Fibroblast of skin of scalp (primary cell): ENCODE measurements at places on chromosomes 1 and 21.
A peak's percentile ranks its signal among the peaks of the same experiment; 100 is the strongest.

DNA sequence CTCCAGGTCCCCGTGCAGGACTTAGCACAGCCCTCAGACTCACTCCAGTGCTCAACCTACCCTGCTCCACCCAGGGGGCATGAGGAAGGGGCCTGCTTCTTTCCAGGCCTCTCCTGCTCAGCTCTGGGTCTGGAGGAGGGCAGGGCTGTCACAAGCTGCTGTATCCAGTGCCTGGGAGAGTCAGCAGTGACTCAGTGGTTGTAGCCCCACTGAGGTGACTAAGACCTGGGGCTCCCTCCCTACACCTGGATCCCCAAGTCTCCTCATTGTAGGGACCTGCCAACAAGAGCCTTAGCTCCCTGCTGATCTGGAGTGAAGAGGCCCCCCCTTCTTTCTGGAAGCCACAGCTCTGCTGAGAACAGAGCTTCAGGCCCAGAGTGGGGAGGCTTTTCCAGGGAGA is 36.1 kb upstream of the FAM131C start:
- no peak for DNase-seq

- DNase-seq: no peak
These were observed 11.4 kb upstream of the KLHL12 start for GRCh38 chr1:202938287-202938925.

DNA sequence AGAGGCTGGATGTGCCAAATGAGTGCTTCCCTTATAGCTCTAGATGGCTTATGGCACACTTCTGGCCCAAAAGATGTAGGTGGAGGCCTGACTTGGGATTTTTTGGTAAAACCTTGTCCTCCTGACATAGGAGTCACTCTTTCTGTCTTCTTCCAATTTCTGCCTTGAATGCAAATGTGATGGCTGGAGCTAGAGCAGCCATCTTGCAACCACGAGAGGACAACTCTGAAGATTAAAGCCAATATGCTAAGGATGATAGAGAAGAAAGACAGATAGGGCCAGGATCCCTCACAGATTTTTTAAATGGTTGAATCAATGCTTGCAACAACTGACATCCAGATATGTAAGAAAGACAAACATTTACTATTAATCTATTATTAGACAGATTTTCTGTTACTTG is 8.5 kb upstream of the GPR137B start:
- DNase-seq: no peak

- DNase-seq: no peak
These were observed 8.9 kb downstream of the FAM229A start for GRCh38 chr1:32353431-32353830.

DNA sequence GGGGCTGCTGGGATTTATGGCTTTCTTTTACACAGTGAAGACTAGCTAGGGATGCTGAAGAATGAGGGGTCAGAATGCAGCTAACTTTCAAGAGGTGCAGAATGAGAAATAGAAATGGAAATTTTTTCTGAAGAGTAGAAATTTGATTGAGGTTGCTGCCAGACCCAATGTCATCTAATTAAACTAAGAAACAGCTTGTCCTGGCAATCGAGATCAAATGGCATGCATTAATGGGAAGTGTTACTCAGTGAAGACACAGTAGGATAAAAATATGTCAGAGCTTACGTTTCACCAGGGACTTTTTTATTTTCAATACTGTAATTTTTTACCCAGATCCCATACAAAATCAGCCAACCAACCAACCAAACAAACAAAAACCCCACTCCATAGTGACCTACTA is 306.0 kb downstream of the GRIK1 start:
- DNase-seq: no peak

DNA sequence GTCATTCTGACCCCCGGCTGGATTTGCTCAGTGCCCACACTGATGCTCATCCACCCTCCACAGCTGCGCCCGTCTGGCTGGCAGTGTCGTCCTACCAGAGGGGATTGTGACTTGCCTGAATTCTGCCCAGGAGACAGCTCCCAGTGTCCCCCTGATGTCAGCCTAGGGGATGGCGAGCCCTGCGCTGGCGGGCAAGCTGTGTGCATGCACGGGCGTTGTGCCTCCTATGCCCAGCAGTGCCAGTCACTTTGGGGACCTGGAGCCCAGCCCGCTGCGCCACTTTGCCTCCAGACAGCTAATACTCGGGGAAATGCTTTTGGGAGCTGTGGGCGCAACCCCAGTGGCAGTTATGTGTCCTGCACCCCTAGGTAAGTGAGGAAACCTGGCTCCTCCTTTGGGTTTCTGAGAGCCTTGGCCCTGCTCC is 5.7 kb upstream of the EFNA4 start:
- no peak for DNase-seq

- no peak for DNase-seq
These were observed 9.1 kb downstream of the C1orf226 start for GRCh38 chr1:162390396-162391185.

- no peak for DNase-seq
These were observed 37.0 kb upstream of the MPC2 start for GRCh38 chr1:167973832-167974231.

DNA sequence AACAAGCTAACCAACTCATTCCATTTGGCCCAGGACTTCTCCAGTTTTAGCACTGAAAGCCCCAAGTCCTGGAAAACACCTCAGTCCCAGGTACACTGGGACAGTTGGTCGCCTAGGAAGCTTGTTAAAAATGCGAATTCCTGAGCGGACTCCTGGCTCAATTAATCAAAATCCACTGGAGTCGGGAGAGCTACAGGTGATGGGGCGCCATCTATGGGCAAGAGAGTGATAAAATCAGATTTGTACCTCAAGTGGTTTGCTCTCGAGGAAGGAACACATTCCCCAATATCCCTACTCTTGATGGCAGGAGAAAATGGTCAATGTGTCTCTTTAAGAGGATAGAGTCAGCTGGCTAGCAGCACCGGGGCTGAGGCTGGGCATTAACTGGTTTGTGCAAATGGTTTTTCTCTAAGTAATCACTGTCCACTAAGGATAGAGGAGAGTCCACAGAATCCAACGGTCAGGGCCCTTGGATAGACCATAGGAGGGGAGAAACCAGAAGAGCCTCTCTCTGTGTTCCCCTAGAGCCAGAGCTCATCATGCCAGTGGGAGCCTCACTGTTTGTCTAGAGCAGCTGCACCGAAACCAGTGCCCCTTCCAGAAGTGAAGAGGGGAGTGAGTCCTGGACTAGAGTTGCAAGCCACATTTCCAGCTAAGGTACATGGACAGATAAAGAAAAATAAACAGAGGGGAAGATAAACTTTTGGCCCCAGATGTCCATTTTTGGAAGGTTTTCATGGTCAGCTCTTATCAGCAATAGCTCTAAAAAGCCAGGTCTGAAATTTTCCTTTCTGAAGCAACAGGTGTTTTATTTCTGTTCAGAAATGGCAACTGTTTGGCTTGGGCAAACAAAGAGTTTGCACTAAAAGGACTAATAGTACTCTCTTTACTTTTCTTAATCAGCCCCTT is 148.5 kb downstream of the TENT5C start:
- peak; percentile 60 for DNase-seq

DNA sequence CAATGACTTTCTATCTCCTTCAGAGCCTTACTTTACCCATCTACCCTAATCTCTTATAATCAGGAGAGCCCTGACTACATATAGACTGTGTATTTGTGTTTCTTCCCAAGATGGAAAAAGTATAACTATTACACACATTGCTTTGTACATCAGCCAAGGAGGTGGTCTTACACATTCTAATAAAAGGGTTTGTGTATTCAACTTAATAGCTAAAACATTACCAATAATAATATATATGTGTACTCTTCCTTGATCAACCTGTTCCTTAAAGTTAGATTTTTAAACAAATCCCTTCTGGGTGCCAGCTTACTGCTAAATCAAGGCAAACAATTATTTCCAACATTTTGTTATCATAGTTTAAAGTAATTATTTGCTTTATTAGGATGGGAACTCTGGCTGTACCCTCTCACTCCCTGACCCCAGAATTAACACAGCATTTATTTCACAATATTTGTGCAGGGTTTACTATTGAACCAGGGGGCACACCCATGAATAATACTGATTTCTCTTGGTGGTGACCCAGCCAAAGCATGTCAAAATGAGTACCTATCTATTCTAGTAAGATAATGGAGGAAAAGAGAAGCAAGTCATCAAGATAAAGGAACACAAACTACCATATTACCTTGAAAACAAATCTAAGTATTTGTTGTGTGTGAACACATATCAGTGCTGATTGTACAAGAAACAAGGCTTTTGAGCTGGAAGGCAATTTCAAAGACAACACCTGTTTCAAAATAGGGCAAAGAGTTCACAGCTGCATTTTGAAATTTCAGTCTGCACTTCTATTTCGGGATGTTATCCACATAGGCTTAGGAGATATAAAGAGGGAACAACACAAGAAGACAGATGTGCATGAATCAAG is 30.1 kb upstream of the SLC45A3 start:
- DNase-seq: no peak
